ENCODE measurements at places on chromosomes 3 and 15. TPM values are rescaled to one million over a fixed set of nuclear protein-coding genes. Genes with fewer than 3 reads are reported as not detected.

The HTR3C gene
- total RNA-seq, result not detected

The PAK2 gene
- total RNA-seq, result 127 TPM

The DOCK3 gene
- total RNA-seq, result 5.3 TPM

The TF gene
- 119 TPM for total RNA-seq

The TIMP4 gene
- total RNA-seq, result 362 TPM

The P2RY13 gene
- total RNA-seq, result 6.0 TPM

The FOXL2 gene
- total RNA-seq, result not detected

The OXTR gene
- not detected for total RNA-seq

The NOX5 gene
- total RNA-seq, result 2.1 TPM

The MYLK gene
- 113 TPM for total RNA-seq

The TM6SF1 gene
- total RNA-seq, result 13.0 TPM

The GOLGA8H gene
- not detected for total RNA-seq

The EFCAB12 gene
- 0.94 TPM for total RNA-seq

The RAB6B gene
- total RNA-seq, result 5.9 TPM

The IQCB1 gene
- 23.0 TPM for total RNA-seq

The ATP13A4 gene
- not detected for total RNA-seq

The GRAMD1C gene
- 2.3 TPM for total RNA-seq

The ANKUB1 gene
- not detected for total RNA-seq

The TRH gene
- total RNA-seq, result not detected

The SRP14 gene
- total RNA-seq, result 293 TPM

The CASR gene
- not detected for total RNA-seq

Measured in subcutaneous adipose tissue (tissue), 4 donors.